ENCODE measurements at places on chromosomes 5 and 9.

DNA sequence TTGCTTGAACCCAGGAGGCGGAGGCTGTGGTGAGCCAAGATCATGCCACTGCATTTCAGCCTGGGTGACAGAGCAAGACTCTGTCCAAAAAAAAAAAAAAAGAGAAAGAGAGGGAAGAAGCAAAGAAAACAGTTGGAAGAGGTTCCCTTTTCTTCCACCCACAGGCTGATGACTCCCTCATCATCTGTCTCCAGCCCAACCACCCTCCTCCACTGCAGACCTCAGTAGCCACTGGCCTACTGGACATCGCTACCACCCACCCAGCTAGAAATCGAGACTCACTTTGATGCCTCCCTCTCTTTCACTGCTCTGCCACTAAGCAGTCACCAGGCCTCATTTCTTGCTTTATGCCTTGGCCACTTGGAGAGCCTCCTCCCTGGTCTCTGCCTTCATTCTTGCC is 71.2 kb downstream of the NIPSNAP3B start:
- DNase-seq: no peak

- no peak for DNase-seq
These were observed 193.5 kb upstream of the HAPLN1 start for GRCh38 chr5:83914199-83914598.

DNA sequence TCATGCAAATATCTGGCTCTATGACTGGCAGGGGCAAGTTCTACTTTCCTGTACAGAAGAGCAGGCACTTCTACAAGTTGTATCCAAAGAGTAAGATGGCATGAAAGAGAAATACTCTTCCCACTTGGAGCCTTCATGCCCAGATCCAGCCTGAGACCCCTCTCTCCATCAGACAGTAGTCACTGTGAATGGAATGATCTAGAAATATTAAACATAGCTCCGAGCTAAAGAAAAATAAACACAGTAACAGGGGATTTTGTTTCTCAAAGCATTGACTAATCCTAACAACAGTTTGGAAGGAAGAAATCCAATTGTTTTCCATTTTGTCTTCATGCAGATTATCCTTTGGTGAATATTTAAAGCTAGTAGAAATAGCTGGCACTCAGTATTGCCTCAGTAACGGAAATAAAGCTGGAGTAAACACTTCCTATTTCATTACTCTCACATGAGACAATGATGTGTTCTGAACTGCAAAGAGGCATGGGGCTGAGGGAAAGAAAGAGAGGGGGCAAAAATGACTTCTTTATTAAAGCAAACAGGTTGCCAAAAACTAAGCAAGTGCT is 100.0 kb downstream of the SEMA5A start:
- DNase-seq: no peak

DNA sequence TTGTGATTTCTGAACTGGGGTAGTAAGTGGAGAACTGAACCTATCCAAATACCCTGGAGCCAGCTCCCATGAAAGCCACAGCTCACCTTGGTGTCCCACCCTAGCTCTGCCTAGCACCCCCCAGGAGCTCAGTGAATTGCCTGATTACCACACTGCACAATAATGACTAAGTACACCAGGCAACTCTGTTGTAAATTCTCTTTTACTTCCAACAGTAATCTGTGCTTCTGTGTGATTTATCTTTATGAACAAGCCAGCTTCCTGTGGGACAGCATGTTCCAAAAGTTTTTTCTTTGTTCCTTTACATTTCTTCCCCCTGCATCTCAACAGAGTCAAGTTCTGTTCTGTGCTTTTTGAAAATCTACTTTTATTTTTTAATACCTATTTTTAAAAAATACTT is 22.1 kb upstream of the GRPEL2 start:
- no peak for DNase-seq

- no peak for DNase-seq
These were observed 35.0 kb upstream of the HMGCS1 start for GRCh38 chr5:43348207-43348606.

DNA sequence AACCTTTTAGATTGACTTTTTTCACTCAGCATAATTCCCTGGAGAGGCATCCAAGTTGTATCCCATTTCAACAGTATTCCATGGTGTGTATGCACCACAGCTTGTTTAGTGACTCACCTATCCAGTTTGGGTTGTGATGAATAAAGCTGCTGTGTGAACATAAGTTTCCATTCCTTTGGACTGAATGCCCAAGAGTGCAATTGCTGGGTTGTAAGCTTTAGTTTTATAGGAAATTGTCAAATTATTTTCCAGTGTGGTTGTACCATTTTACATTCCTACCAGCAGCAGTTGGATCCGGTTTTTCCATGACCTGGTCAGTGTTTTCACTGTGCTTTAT is 60.9 kb upstream of the TMED7 start:
- DNase-seq: no peak

- no peak for DNase-seq
These were observed 11.7 kb downstream of the RAD23B start for GRCh38 chr9:107294756-107295155.

DNA sequence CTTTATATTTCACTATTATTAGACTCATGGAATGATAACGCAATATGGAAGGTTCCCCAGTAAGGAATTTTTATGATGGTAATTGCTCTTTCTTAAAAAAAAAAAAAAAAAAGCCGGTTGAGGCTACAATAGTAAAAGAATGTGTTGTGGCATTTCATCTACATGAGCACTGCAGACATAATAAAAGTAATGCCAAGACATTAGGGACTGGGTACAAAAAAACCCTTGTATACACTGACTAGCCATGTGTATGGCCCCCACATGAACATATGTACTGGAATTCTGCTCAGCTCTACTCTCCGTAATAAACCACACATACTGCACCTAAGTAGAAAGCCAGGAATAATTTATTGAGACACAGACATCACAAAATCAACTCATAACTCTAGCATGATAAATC is 218.4 kb downstream of the ADAMTS6 start:
- DNase-seq: no peak

DNA sequence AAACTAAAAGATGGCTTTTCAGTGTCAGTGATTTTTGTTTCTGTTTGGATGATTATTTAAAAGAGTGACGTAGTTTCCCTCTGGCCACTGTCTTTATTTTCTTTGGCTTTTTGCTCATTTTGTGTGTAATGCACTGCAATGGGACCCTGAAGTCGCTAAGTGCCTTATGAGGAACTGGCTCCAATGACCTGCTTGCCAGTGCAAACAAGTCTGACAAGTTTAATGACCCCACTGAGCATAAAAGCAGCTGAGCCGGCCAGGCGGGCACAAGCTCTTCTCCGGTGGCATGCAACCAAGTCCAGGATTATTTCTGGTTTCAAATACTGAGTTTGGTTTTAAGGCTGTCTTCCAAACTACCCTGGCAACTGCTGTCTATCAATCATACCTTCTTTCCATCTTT is 15.6 kb upstream of the GNA14 start:
- DNase-seq: no peak

DNA sequence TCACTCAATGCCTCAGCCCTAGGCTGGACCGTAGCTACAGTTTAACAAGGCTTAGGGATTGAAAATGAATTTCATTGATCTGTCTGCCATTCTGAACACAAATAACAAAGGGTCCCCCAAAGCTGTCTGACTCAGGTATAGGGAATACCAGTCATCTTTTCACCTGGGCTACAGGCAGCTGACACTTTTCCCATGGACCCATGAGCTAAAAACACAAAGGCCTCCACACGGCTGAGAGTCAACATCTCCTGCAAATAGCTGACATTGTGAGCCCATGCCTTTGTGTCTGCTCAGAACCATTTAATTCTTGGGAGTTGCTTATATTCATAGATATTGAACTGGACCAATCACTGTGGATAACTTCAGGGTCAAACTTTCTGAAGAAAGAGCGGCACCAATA is 121.1 kb upstream of the SLIT3 start:
- DNase-seq: no peak

- DNase-seq: no peak
These were observed 28.1 kb upstream of the F2RL1 start for GRCh38 chr5:76790632-76791290.

- no peak for DNase-seq
These were observed 185.0 kb upstream of the ELL2 start for GRCh38 chr5:96146675-96147074.

DNA sequence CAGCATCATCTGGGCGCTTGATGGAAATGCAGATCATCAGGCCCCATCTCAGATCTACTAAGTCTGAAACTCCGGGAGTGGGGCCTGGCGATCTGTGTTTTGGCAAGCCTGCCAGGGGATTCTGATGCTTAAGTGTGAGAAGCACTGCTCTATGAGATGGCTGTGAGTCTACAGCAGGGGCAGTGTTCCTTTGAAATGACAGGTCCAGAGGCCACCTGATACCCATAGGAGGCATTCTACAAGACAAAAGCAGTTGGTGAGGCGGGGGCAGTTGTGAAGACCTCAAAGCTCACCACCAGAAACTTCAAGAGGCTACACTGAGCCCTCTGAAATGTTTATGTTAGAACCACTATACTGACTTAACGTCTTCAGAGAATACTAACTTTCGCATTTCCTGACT is 86.9 kb upstream of the SPATA31D4 start:
- no peak for DNase-seq

DNA sequence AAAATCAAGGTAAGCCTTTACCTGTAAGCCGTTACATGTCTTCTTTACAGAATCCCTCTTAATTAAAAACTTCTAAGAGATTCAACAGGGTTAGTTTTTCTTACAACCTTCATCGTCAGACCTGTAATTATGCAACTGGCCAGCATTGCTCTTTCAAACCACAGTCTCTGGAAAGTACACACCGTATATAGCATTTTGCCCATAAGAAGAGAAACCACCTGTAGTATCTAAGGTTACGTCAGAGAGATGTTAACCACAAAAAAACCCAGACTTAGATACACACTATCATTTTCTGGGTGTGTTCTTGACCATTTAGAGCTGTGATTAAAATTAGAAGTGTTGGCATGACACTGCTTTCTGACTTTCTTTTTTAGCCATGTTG is 140.0 kb downstream of the MUSK start:
- no peak for DNase-seq

GRCh38 chr9:9905736-9906135 is 707.1 kb downstream of the PTPRD start:
- DNase-seq: no peak

- no peak for DNase-seq
These were observed 726.1 kb upstream of the WWC1 start for GRCh38 chr5:167565189-167565954.

DNA sequence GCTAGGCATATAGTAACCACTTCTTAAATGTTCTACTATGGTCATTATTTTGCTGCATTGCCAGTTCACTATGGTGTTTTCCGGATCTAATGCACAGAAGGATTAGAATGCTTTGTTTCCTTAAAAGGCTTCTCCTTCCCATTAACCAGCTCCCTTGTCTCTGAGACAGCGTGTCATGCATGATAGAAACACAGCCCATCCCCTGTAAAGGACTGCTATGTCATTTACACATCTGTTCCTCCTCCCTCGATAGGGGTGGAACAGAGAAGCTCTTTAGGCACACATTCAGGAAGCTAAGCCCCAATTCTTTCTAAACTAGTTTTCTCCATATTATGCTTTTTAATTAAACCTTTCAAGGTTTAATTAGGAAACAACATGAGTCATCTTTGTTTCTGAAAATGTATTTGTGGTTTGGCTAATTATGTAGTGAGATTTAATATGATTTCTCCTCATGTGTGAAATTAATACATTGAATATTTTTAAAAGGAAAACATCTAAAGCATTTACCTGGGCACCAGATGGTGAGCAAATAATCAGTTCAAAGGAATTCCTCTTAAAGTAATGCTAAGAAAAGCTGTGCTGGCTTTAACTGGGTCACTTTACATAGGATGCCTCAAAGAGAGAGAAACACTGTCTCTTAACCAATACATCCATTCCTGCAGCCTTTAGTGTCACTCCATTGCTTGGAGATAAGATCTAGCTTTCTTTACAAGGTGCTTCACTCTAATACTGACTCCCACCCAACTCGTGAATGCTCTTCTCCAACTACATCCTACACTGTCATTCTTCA is 133.3 kb upstream of the PPP1R2B start:
- DNase-seq: no peak

DNA sequence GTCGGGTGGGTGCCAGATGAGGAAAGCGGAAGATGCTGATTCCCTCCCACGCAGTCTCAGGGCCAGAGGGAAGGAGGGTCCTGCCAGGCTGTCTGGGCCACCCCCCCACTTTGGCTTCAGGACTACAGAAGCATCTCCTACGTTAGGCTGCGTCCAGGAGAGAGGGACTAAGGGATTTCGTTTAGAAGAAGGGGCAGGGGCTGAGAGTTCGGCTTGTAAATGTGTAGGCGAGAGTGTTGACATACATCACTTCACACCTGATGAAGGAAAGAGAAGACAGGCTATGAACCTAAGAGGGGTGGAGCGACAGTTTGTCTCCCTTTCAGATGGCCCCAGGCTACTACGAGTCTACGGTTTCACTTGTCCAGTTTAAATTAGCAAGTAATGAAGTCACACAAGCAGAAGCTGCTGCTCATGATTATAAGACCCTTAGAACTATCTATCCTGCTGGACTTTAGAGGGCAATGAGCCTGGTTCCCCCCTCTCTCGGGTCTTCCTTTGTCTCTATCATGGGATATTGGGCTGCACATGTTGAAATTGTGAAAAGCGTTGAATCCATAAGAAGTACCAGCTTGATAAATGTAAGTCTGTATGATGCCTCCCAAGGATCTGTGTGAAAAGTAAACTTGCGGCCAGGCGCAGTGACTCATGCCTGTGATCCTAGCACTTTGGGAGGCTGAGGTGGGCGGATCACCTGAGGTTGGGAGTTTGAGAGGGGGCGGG is 193.0 kb downstream of the AOPEP start:
- DNase-seq: no peak

DNA sequence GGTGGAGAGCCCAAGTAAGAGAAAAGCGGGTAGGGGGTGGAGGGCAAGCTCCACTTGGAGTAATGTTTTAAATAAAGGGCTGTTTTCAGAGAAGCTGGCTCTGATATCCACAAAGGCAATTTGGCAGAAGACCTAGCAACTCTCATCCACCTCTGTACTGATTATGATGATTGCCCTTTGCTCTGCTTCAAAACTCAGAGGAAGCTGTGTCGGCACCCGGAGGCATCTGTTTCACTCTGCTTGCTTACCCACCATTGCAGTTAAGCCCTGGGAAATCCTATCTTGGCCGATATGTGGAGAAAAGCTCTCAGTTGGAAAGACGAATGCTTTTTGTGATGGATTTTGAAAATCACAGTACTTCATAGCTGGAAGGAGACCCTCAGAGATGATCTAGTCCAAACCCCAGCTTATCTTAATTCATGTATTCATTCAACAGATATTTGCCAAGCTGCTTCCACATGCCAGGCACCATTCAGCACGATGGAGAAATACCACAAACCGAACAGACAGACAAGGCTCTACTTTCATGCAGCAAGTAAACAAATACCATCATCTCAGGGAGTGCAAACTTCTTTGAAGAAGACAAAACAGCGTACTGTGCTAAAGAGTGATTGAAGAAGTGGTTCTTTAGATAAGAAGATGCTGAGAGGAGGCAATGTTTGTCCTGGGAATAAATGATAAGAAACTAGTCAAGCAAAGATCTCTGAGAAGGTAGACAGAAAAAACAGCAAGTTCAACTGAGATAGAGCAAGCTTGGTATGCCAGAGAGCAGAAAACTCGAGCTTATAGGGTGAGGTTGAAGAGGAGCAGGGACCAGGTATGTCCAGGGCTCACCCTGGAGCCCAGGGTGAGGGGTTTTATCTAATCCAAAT is 140.4 kb upstream of the SPDL1 start:
- DNase-seq: no peak

- no peak for DNase-seq
These were observed 176.5 kb upstream of the MAP3K1 start for GRCh38 chr5:56638768-56639238.

- DNase-seq: no peak
These were observed 9.4 kb downstream of the GADD45G start for GRCh38 chr9:89613912-89614892.

Measured in stimulated activated CD4-positive, alpha-beta T cell treated with anti-CD3 and anti-CD28 coated beads, TNF-alpha, amount 100 ng/mL, for 48 hours (primary cell).